Breast epithelium (tissue), 4 donors: ENCODE measurements at places on chromosomes 11 and 22. TPM values are rescaled to one million over a fixed set of nuclear protein-coding genes. Genes with fewer than 3 reads are reported as not detected.

GRCh38 chr11:58745705-58746364 is 14.1 kb upstream of the GLYAT start:
- DNase-seq, result no peak

DNA sequence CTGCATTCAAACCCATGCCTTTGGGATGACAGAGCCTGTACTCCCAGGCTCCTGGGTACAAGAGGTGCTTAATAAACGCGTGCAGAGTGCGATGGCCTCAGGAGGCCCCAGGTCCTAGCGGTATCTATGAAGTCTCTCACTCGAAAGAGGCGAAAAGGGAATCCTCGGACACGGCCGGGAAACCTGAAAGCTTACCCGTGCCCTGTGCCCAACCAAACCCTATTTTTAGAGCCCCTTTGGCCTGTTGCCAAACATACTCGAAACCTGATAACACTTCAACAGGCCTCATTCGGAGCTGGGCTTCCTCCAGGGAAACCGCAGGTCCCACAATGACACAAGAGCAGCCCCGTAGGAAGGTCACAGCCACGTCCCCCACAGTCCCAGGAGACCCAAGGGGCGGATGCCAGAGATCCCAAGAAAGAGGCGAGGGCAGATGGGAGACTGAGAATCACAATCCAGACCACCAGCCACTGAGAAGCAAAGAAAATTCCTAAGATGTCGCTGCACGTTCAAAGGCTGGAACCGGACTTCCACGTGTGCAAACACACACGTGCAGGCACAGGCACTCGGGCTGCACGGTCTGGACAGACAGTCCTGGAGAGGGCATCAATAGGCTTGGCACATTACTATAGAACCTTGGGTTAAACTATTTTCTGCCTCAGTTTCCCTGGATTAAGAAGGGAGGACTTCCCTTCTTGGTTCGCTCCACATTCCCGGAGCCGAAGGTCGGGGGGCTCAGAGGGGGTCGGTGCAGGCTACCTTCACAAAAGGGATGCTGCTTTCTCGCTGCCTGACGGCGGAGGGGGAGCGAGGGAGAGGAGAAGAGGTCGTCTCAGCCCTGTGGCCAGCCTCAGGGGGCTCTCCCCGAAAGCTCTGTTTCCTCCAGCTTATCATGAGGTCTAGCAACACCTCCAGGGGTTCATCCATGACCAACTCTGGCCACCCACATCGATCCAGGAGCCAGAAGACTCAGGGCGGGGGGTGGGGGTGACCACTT is 8.2 kb downstream of the PDGFB start:
- DNase-seq, result no peak

GRCh38 chr22:35743326-35743860 is 25.7 kb downstream of the APOL5 start:
- no peak for DNase-seq

DNA sequence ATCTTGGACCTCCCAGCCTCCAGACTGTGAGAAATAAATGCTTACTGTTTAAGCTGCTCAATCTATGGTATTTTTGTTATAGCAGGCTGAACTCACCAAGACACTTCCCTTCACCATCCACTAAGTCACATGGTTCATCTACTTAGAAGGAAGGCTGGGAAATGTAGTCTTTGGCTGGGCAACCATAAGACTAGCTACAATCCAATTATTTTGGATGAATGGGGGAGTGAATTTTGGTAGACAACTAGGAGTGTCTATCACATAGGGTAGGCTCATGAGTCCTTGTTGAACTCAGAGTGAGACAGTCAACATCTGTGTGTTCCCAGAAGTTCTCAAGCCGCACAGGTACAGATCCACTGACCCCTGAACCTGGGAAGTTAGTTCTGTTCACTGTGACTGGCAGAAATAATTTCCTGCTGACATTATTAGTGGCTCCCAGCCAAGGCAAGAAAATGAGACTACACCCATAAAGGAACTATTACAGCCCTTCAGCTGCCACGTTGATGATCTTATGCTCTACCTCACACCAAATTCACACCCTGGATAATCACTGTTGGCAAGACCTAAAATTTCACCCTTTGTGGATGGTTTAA is 3.1 kb upstream of the SLC35C1 start:
- DNase-seq, result no peak

DNA sequence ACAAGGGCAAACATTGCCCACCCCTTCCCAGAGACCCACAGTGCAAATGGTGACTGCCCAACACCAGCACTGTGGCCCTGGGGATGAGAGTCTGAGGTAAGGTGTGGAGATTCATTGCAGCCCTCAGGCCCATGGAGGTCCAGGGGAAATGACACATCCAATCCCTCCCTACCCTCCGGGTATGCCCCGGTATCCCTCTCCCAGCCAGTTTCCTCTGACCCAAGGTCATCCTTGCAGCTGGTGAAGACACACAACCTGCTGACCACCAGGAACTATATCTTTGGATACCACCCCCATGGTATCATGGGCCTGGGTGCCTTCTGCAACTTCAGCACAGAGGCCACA is 18.9 kb upstream of the UVRAG start:
- DNase-seq, result no peak

GRCh38 chr11:27514558-27514957 is 8.0 kb upstream of the LIN7C start:
- DNase-seq, result no peak

DNA sequence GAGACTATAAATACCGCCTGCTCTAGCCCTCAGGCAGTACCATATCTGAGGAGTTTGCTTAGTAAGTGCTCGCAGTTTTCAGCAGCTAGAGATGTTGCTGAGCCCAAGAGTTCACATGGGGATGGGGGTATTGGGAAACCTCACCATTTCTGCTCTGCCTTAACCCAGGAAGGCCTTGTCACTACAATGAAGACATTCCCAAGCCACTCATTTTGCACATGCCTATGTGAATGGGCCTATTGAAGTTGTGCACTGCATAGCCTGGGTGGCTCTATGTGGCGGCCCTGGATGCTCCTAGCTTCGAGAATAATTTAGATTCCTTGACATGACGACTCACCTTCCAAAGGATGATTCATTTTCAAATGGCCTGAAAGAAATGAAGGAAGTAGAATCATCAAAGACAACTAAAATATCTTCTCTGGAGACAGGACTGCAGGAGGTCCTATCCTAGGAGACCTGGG is 163.4 kb downstream of the ADAMTS15 start:
- DNase-seq, result no peak

DNA sequence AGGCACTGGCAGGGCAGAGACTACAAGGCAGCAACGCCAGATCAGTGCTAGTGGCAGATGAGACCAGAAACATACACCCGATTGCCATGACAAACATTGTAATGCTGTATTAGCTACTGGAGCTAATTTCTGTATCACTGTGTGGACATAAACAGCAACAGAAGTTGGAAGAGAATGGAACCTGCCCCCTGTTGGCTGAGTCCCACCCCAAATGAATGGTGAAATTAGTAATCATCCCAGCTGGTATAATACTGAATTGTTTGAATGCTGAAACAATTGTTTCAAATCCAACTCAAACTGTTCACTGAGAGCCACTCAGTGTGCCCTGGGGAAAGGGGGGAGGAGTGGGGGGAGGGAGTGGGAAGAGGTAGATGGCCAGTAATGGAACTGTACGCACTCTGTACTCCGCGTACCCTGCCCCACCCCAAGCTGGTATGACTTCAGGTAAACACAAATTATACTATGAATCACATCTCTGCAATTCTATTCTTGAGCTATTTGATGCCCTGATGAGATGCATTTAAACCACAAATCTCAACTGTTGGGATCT is 11.2 kb upstream of the BIRC3 start:
- DNase-seq, result peak; percentile 70

DNA sequence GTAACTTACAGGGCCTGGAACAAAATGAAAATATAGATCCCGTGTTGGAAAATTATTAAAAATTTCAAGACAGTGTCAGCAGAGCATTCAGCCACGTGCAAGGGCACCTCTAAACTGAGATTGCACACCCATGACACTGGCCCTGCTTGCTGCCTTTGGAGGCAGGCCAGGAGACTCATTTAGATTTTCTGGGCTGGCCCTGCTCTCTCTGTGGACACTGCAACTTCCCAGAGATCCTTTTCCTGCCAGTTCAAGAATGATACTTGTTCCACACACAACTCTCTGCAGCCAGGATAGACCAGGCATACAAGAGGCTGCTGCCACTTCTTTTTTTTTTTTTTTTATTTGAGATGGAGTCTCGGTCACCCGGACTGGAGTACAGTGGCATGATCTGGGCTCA is 56.7 kb upstream of the PTPRJ start:
- DNase-seq, result no peak

- no peak for DNase-seq
Measured at GRCh38 chr11:59770319-59770718, 15.1 kb downstream of the STX3 start.

DNA sequence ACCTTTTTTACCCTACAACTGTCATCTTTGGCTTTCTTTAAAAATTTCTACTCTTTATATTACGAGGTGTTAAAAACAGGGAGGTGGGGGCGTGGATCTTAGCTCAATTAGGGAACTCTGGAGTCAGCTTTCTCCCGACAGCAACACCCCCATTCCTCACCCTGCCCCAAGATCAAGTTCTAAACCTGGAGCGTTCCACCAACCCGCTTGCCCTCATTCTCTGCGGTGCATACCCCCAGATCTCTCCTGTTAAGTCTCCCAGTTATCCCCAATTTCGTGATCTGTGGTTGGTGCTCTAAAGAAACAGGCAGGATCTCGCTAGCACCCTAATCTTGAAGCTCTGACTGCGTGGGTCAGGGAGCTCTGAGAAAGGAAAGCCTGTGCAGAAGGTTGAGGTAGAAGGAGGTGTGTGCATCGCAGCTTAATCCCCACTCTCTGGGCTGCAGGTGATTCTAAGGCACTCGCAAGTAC is 177.3 kb upstream of the NTM start:
- DNase-seq, result no peak

GRCh38 chr22:27142286-27142685 is 484.9 kb downstream of the MIAT start:
- no peak for DNase-seq

- no peak for DNase-seq
Measured at GRCh38 chr11:74204701-74205100, 33.6 kb downstream of the PPME1 start.

DNA sequence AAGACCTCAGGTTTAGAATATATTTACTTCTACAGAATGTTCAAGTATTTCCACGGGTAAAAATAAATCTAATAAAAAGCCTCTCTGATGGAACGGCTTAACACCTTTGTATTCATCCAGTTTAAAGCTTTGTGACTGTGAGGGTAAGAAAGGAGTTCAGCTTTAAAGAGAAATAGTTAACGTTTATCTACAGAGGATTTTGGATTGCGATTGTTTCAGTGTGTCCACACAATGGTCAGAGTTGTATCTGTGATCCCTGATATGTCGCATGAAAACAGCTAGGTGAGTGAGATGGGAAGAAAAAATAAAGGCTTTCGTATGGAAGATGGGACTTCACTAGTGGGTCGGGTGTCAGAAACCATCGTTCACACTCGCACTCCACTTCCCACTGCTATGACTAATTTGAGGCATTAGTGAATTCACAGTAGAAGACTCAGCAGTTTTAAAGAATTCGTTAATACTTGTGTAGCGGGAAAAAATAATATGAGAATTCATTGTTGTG is 1.6 kb downstream of the APLP2 start:
- DNase-seq, result no peak

DNA sequence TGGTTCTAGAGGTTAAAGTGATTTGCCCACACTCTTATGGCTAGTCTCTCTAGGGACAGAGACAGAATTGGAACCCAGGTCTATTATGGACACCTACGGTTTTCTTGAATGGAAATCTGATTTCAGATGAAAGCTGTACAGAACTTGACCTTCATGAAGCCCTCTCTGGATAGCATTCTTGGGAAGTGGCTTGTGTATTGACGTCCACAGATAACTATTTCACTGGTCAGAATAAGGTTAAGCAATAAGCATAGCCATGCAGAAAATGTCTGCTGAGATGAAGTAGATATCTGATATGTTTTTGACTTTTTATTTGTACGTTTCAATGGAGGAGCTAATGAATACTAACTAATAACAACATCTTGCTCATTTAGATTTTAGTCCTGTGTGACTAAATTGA is 1.1 kb downstream of the TLCD5 start:
- no peak for DNase-seq

DNA sequence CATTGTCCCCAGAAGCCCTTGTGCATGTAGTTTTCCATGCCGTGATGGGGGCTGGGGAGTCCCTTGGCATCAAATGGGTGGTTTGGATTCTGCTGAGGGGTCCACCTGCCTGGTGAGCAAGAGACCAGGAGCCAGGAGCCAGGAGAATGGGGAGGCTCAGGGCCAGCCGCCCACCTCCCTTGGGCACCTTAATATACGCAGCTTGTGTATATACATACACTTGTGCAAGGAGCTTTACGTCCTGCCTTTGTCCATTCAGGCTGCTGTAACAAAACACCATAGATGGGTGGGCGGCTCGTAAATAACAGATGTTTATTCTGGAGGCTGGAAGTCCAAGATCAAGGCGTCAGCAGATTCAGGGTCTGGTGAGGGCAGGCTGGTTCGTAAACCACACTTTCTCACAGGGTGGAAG is 62.5 kb downstream of the SMIM38 start:
- DNase-seq, result no peak

Gene PDE2A
- total RNA-seq, result 67.0 TPM

Gene STT3A
- total RNA-seq, result 70.2 TPM

Gene PKP3
- total RNA-seq, result 60.9 TPM

Gene CASP5
- total RNA-seq, result not detected

Gene SLC22A12
- total RNA-seq, result not detected

Gene PLET1
- total RNA-seq, result not detected
